GM04504 (cell line): ENCODE measurements at places on chromosomes 1 and 21.

DNA sequence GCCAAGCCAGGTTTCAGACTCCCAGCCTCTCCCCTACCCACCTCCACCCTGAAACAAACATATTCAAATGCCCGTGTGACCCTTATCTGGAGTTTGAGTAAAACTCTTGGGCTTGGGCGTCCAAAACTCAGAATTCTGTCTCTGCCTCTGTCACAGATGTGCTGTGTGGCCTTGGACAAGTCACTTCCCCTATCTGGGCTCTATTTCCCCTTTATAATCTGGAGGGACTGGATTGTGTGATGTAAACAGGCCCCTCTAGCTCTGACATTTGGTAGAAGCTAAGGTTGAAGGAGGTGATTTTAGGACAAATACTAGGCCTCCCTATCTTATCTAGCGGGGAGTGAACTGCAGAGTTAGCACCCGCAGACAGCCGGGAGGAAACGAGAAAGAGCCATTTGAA is 67.5 kb downstream of the IGSF21 start:
- DNase-seq = no peak

DNA sequence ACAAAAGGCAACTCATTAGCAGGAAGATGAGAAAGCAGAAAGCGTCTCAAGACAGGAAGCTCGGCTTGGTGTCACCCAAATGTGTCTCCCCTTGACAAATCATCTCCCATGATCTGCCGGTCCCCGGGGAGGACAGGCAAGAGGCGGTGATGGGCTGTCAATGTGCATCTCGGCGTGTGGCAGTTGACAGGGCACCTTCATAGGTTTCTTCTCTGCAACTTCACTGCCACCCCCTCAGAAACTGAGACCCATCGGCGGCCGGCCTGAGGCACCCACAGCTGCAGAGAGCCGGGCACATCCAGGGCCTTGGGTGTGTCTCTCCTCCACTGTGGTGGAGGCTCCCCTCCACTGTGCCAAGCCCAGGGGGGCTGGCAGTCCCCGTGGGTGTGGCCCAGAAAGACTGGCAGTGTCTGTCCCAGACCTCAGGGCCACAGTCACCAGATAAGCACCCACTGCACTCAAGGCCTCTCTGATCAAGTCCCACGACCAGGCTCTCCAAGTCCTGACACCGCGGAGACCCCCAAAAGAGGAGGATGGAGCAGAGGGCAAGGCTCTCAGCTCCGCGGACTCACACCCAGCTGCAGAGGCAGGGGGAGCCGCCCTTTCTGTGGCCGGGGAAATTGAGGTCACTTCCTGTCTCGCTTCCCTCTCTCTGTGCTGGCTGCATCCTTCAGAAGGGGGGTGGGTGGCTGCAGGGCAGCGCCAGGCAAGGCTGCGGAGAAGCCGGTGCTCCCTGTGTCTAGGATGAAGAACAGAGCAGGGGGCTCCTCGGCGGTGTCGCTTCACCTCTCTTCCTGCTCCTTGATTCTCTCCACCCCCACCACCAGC is 39.6 kb upstream of the LBR start:
- DNase-seq = no peak

DNA sequence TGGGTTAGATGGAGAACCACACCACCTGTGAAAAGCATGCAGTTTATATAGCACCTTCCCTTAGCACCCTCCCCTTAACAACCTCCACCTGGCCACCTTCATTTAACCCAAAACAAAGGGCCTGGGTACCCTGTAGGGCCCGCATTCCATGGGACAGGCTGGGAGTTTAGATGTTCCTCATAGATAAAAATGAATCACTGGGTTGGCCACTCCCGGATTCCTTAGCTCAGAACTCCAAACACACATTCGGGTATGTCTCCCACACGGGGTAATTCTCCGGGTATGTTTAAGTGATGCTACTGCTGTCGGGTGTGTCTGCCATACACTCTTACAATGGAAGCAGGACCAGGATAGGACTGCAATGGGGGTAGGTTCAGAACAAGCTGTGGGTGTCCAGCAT is 43.9 kb upstream of the FOXO6 start:
- DNase-seq = no peak

GRCh38 chr1:18316764-18317163 is 164.0 kb upstream of the KLHDC7A start:
- DNase-seq = no peak

DNA sequence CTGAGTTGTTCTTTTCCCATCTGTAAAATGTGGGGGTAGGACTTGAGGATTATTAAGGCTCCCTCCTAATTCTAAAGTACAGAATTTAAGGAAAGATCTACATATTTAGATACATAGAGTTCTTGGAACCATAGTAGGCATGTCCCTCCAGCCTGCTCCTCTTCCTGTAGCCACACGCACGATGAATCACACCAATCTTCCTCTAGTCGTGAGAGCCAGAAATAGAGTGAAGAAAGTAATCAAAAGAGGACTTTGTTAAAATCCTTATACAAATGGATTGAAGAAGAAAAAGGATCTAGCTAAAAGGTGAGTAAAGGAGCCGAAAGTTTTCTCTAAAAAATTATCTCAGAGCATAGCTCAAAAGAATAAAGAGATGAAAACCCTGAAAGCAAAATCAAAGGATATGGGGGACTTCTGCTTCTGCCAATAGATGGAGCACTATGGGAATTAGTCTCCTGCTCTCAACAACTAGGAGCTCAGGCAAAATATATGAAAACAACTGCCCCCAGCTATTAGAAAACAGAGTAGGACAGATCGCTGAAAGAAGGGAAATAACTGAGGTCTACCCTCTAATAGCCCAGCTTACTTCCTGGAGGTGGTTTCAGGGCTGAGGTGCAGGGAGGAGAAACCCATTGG is 8.5 kb downstream of the C1orf141 start:
- DNase-seq = no peak

DNA sequence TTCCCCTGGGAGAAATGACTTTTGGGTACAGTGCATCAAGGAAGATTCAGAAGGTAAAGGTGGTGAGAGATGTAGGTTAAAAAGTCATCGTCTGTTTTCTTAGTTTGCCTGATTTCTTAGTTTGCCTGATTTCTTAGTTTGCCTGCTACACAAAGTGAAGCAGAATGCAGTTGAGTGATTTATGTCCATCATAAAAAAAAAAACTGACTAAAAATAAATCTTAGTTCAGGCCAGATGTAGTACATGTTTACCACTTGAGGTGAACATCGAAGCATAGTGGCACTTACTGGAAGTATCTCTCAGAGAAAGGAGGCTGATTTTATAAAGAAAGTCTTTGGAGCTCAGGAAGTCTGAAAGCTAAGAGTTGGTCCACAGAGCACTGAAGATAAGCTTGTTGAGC is 79.5 kb downstream of the LRRC8D start:
- DNase-seq = no peak

- no peak for DNase-seq
These were observed 1461.0 kb downstream of the AMY1C start for GRCh38 chr1:105210747-105211146.

- DNase-seq = no peak
These were observed 60.0 kb downstream of the MRPS6 start for GRCh38 chr21:34133392-34133791.

- DNase-seq = no peak
These were observed 225.6 kb downstream of the ZNF326 start for GRCh38 chr1:90220496-90220895.

DNA sequence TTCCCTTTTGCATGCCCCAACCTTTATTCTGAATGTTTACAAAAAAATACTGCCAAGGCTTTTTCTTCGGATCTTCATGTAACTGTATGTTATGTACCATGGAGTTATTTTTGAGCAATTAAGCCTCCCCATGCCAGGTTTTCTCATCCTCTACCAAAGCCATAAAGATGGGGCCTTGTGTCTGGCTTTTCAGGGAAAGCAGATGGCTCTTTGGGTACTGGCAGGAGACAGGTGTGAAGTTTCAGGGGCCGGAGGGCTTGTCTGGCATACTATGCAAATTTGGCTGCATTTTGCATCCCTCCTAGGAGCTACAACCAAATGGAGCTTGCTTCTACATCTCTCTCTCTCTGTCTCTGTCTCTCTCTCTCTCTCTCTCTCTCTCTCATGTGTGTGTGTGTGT is 28.1 kb upstream of the PLXNA2 start:
- no peak for DNase-seq

DNA sequence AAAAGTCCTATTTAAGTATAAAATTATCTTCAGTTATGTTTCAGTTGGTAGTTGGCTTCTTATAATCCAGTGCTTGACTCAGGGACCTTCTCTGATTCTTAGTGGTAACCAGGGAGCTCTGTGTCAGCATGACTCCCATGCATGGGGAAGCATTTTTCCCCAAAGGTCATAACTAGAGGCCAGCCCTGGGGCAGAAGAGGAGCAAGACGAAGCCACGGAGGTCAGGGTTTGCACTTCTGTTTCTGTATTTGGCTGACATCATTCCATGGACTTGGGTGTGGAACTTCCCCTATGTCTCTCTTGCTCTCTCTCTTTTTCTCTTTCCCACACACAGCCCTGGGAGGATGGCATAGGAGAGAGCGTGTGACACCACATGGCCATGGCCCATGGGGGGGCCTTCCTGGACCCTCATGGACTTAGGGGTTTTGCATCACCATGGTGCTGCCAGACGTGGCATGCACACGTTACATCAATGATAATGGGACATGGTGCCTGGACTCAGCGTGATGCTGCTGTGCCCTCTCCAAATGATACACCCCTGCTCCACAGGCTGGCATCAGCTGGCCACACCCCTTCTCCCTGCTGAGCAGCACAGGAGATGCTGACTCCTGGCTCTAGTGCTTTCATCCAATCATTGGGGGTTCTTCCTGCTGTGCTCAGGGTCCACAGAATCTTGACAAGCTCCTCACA is 260.5 kb downstream of the KCNJ6 start:
- no peak for DNase-seq

DNA sequence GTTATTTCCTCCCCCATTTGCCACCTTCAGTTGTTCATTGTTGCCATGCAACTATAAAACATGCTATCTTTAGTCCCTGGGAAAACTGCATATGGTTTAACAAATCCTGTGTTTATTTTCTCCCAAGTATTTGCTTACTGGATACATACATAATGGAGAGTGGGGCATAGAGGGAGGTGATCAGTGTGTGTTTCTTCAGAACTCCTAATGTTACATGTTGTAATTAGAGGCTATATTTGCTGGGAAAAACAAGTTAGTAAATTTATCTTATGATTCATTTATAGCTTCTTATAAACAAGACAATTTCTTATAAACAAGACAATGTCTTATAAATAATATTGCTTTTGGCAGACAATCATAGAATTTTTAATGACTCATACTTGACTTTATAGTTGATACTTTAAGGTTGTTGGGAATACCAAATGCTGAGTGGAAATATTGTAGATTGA is 7.3 kb upstream of the GIPC2 start:
- DNase-seq = no peak

- no peak for DNase-seq
These were observed 208.7 kb downstream of the FGGY start for GRCh38 chr1:59505596-59506028.

DNA sequence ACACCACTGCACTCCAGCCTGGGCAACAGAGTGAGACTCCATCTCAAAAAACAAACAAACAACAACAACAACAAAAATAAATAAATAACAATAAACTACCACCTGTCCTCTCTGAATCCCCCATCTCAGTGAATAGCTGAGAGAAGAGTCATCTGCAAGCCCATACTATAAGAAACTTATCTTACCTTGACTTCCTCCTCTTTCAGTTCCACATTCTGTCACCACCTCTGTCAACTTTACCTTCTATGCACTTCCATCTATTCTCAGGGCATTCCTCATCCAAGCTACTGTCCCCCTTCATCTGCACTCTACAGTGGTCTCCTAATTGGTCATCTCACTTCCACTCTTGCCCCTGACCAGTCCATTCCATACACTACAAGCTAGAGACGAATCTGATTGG is 58.1 kb downstream of the KIAA0040 start:
- no peak for DNase-seq

DNA sequence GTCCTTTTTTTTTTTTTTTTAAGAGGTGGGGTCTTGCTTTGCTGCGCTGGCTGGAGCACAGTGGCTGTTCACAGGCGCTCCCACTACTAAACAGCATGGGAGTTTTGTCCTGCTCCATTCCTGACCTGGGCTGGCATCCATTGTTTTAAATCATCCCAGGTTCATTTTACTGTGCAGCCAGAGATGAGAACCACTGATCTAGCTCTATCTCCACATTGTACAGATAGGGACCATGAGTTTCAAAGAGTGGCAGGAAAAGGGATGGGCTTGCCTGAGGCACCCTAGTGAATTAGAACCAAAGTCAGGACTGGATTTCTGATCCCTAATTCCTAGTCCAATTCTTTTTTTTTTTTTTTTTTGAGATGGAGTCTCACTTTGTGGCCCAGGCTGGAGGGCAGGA is 7.2 kb upstream of the TMEM222 start:
- DNase-seq = no peak

GRCh38 chr1:220707160-220707559 is 17.0 kb downstream of the C1orf115 start:
- DNase-seq = no peak

DNA sequence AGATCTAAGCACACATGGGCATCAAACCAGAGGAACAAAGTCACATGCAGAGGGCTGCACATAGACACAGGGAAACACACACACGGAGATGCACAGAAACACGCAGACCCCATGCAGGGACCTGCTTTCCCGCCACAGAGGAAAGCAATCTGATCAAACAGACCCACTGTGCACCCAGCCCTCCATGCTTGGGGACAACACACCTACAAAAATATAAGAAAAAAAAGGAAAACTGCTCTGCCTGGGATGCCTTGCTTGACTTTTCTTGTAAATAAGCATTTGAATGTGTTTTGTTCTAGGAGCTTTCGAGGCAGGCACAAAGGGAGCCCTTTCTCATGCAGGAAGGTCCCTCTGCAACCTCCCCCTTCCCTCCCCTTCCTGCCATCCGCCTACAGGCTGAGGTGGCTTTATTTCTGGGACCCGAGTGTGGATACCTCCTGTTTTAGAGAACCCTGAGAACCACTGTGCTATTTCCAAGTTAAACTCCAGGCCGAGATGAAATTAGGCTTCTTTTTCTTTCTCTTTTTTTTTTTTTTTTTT is 3.5 kb upstream of the ICMT start:
- no peak for DNase-seq

GRCh38 chr1:159786465-159786864 is 5.7 kb downstream of the DUSP23 start:
- DNase-seq = no peak

- no peak for DNase-seq
These were observed 67.0 kb upstream of the LRRC53 start for GRCh38 chr1:74579425-74579824.

- DNase-seq = no peak
These were observed 20.6 kb upstream of the RNU1-4 start for GRCh38 chr1:16719571-16720350.

GRCh38 chr1:113792986-113793385 is 19.3 kb downstream of the RSBN1 start:
- DNase-seq = peak; percentile 41

GRCh38 chr1:189805735-189806134 is 671.9 kb downstream of the BRINP3 start:
- DNase-seq = no peak

- no peak for DNase-seq
These were observed 11.8 kb upstream of the RPL5 start for GRCh38 chr1:92820024-92820423.
